ENCODE measurements at places on chromosomes 3 and 15.

- no peak for DNase-seq
These were observed 182.9 kb upstream of the FEZF2 start for GRCh38 chr3:62556121-62556815.

DNA sequence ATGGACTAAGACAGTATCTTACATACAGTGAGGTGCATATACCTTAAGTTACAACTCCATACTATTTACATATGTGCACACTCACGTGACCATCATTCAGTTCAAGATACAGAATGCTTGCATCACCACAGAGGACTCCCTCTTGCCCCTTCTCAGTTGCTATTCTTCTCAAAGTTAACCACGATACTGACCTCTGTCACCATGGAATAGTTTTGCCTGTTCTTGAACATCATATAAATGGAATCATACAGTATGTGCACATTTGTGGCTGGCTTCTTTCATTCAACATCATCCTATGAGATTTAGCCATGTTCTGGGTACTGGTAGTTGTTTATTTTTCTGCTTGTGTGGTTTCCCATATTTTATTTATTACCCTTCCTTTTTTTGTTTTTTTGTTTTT lies 10.4 kb upstream of the ZSCAN2 start:
- DNase-seq, result no peak

- DNase-seq, result no peak
These were observed 18.9 kb downstream of the CMTM6 start for GRCh38 chr3:32483772-32484171.

DNA sequence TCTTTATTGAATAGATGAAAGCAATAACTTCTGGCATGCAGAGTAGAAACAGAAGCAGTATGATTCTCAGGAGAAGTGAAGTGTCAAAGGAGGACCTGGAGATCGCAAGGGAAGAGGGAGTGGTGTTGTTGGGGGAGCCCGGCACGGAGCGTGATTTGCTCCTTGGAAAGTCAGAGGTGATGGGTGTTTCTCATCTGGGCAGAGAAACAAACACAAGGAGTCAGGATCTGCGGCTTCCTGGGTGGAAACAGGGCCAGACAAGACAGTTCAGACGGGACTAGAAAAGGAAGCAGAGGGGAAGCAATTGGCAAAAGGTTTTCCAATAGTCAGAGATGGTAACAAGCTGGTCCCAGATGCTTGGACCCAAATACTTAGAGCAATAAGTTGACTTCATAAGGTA lies 34.4 kb upstream of the CCDC80 start:
- DNase-seq, result no peak

- peak; percentile 70 for DNase-seq
These were observed 1.4 kb upstream of the NDUFAF3 start for GRCh38 chr3:49020330-49021212.

DNA sequence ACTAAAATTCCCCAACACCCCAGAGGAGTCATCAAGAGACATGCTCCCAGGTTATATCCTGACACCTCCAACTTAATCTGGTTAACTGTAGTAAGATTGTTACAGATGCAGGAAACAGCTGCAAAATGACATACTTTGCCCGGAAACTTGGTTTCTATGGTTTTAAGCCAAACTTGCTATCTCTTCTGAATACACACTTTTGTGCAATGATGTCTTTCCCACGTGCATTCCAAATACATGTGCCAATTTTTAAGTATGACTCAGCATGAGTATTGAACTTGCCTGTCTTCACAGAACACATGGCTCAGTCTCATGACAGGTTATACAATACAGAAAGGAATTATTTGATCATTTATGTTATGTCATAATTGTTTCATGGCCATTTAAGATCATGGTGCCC lies 207.0 kb upstream of the DCBLD2 start:
- no peak for DNase-seq

- DNase-seq, result no peak
These were observed 312.1 kb upstream of the ROBO1 start for GRCh38 chr3:80079886-80080285.

GRCh38 chr3:51398595-51399310 lies 7.7 kb downstream of the RBM15B start:
- no peak for DNase-seq

DNA sequence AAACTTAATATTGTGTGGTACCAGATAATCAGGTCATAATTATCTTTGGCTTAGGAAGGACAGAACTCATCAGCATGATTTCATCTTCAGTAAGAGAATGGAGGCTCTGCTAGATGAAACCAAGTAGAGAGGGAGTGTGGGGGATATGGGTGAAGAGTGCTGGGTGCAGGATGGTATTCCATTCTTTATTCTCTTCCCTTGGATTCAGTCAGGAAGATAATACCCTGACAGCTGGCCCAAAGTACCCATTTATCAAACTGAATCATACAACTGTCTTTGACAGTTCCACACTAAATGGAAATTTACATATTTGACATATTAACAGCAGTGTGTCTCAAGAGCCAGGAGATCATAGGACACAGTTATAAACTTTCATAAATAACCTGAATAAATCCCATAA lies 44.7 kb downstream of the GOLIM4 start:
- no peak for DNase-seq

DNA sequence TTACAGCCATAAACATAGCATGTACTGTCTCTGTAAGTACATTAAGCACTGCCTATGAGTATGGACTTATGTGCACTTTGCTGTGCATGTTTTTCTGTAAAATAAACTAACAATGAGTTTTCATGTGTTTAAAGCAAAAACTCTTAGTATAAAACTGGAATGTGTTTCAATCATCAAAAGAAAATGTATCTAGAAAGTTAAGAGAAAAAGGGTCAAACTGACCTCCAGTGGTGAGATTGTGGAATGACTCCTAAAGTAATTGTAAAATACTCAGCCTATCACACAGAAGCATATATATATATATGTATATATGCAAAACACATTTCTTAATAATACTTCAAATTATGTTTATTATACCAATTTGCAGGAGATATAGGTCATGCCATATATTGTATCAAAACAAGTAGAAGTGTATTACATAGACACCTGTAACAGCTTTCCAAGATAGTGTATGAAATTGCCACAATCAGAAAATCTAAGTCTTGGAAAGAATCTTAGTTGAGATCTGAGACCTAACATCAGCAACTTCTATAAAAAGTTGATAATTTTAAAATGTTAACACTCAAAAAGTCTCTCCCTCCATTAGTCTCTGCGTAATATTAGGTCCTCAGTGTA lies 199.6 kb downstream of the FMN1 start:
- no peak for DNase-seq

GRCh38 chr3:131786386-131786785 lies 248.4 kb downstream of the CPNE4 start:
- DNase-seq, result no peak

DNA sequence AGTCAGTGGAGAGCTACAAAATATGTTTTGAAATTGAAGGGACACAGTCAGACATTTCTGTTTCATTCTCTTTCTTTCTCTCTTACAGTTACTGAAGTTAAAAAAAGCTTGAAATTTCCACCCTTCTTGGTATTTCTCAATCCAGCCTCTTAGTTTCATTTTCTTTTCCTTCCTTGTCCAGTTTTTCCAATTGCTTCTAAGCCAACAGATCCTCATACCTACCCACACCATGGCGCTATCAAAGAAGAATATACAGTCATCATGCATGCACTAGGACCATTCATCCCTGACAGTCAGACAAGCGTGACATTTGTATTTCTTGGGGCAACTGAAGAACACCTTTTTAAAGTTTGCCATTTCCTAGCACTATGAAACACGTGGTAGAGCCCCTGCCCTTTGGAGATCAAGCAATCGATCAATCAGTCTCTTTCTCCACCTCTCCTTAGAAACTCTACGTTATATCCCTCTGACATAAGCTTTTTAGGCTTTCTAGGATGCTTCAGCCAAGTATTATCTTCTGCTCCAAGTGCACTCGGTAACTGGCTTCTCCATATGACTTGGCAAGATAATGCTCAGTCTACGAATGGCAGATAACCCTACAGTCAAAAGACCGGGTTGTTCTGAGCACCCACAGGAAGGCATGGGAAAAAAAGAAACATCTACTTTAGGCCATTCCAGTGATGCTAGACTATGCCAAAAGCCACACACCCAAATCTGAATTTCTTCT lies 65.4 kb downstream of the FBN1 start:
- DNase-seq, result no peak

DNA sequence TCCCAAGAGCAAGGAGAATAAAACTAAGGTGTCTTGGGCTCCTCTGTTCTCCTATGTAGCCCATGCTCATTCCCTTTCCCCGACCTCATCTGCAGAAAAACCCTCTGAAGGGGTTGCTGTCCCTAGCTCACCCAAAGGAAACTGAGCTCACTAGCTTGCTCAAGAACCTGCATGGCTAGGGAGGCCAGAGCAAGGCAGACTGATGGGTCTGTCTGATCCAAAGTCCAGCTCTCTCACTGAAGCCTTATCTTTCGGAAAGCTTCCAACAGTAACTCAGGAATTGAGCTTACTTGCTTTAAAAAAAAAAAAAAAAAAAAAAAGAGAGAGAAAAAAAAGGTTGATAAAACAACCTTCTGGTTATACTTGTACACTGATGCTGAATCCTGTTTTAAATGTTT lies 141.4 kb upstream of the TOPAZ1 start:
- no peak for DNase-seq

GRCh38 chr3:54960701-54961100 lies 32.8 kb upstream of the LRTM1 start:
- DNase-seq, result no peak

DNA sequence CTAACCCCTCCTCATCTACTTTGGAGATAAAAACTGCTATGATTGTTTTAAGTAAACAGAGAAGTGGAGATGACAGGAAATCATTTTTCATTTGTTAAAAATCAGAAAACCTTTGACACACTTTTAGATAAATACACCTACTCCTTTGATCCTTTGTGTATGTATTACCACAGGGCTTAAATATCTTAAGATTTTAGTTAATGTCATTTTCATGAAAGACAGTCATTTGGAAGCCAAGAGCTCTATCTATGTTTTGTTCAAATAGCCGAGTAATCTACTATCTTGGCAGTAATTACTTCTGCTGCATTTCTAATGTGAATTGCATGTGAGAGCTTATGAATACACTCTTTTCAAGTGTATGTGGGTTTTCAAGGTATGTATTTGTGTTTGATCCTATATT lies 2.0 kb downstream of the ARPP21 start:
- DNase-seq, result no peak

DNA sequence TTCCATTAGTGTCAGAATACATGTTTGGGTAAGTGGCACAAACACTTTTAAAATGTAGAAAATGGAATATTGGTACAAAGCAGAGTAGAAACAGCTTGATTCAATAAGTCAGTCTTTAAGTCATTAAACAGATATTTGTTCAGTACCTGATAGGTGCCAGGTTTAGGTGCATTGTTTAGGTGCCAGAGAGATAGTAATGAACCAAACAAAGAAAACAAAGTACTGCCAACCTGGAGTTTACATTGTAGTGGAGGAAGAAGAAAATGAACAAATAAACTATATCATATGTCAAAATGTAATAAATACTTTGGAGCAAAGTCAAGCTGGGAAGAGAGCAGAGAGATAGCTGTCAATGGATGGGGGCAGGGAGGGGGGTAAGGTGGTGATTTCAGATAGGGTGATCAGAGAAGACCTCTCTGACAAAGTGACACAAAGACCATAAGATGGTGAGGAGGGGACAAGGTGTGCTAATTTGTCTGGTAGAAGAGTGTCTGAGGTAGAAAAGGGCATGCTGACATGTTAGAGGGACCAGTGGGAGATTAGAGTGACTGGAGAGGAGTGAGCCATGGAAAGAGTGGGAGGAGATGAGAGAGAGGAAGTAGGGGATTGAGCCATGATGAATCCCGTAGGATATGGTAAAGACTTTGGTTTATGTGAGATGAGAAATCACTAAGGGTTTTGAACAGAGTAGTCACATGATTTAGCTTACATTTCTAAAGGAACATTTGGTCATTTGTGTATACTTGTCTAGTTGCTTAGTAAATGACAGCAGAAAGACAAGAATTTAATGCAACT lies 128.2 kb downstream of the UBE2E2 start:
- DNase-seq, result no peak

- peak; percentile 40 for DNase-seq
These were observed 121.4 kb upstream of the PHLDB2 start for GRCh38 chr3:111737706-111738086.

DNA sequence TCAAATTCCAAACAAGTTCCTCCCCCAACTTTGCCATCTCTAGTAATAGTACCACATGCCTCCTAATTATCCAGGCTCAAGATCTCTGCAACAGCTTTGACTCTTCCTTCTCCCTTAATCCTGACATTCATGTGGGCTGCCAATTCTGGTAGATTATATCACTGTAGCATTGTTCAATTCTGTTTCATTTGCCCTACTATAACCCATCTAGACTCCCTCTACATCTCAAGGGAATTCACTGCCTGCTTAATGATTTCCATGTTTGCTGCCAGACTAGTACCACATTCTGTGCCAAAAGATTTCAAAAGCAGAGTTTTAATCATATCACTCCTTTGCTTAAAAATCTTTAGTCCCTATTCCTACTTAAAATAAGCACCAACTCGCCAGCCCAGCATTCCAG lies 34.6 kb upstream of the PPIB start:
- no peak for DNase-seq

DNA sequence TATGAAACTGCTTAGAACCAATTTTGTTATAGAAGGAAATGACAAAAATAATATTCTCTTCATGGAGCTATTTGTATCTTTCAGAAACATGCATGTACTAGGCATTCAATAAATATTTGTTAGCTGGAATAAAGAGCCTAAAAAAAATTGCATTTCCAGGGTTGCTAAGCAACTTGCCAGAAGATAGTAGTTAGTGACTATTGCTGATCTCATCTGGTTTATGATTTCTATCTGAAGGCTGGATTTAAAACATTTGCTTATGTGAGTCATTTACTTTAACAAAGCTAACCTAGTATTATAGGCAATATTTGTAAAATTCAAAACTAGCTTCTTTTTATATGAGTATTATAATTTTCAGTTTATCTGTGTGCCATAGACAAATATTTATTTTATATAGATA lies 78.3 kb downstream of the NAALADL2 start:
- DNase-seq, result no peak

DNA sequence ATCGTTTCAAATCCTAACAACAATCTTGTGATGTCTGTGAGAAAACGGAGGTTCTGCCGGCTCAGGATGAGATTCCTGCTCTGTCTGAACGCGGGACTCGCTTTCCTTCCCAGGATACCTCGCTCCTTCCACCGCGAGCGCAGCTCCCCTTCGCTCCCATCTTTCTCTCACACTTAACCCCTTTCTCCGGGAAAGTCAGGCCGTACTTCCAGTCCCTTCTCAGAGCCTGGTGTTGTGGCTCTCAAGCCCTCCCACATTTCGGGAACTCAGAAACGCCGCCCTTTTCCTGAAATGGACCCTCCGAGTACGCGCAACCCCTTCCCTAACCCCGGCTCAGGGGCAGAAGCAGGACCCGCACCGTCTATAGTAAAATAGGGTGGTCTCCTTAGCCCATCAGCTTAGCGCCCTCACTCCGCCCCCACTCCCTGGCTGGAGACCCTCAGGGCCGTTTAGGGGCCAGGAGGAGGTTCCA lies 378 bp upstream of the FEM1B start:
- DNase-seq, result no peak

GRCh38 chr3:161150001-161150525 lies 44.9 kb upstream of the B3GALNT1 start:
- DNase-seq, result no peak

DNA sequence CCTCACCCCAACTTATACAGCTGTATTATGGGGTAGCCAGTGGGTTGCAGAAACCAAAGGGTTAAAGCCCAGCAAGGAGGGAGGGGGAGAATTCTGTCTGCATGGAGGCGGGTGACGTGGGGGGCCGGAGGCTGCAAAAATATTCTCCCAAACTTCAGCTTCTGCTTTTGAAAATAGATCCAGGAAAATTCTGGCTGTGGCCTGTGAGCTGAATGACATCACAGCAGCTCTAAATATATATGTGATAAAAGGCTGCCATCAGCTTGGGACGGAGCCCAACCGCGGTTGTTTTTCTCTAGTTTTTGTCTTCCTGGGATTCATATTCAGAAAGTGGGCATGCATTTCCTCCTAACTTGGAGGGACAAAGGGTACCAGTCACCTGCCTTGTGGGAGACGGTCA lies 27.6 kb downstream of the MAPKAPK3 start:
- DNase-seq, result no peak

Measured in ovary (tissue), 10 donors.